ENCODE measurements at places on chromosomes 5 and 9.

GRCh38 chr5:159132429-159133040, 32.8 kb upstream of the EBF1 start:
- DNase-seq: no peak

DNA sequence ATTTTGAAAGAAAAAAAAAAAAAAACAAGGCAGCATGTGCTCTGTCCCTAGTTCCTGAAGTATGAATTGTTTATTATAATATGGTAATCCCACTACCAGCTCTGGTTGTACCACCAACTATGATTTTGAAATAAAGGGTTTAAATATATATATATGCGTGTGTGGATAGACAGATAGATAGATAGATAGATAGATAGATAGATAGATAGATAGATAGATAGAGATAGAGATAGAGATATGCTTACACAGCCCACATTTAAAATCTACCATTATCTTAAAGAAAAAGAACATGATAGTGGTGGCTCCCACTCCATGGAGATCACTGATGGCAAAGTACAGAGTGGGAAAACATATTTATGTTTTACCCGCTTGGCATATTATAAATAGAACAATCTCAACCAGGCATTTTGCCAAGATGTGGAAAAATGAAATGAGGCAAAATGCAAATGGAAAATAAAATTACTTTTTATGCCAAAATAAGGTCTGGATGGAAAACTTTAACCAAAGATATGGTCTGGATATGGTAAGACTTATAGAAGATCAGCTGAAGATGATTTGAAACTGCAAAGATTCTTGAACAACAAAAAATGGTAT, 170.0 kb downstream of the ARL15 start:
- DNase-seq: no peak

GRCh38 chr9:3385871-3386270, 139.9 kb downstream of the RFX3 start:
- peak; percentile 21 for DNase-seq

DNA sequence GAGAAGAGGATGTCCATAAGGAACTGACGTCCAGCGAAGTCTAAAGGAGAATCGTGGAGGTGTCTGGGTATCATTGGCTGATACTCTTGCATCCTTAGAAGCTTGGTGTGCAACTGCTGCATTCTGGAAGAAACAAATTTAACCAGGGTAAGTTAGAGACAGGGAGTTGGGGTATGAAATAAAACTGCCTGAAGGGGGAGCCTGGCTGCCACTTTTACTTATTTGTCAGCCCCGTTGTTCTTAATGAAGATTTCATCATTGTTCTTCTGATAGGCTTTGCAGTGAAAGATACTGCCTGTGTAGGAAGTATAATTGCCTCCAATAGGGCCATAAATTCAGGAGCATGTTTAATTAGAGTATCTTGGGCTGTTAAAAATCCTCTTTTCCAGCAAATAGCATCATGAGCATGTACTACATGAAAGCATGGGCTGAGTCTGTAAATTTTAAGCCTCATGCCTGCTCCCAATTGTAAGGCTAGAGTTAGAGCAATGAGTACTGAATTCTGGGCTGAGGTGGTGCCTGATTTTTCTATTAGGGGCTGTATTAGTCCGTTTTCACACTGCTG, 1264.5 kb upstream of the ACO1 start:
- peak; percentile 4 for DNase-seq

GRCh38 chr5:68373050-68373449, 157.5 kb downstream of the PIK3R1 start:
- no peak for DNase-seq

DNA sequence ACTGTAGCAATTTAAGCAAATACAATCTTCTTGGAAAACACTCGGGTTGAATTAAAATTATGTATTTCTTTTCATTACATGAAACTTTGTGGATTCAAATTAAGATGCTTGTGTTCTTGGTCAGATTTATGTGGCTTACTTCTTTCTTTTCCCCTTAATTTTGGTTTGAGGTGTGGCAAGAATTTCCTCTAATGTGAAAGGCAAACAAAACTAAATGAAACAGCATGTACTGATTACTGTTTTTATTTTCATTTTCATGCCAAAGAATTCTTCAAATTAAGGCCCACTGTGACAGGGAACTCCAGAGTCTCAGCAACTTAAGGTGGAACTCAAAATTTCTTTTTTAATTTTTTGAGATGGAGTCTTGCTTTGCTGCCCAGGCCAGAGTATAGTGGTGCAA, at the start of gene OMD:
TSS of gene OMD (minus strand) at position 132 of the 400 bp plus-strand sequence. CDS start 6,913 bp downstream, outside the sequence.
- DNase-seq: no peak

GRCh38 chr9:33297432-33297831, 7.1 kb downstream of the NFX1 start:
- no peak for DNase-seq

GRCh38 chr5:146890066-146890465, 11.5 kb upstream of the PPP2R2B start:
- DNase-seq: no peak

- no peak for DNase-seq
Measured at GRCh38 chr9:18821788-18822187, 211.2 kb downstream of the SAXO1 start.

DNA sequence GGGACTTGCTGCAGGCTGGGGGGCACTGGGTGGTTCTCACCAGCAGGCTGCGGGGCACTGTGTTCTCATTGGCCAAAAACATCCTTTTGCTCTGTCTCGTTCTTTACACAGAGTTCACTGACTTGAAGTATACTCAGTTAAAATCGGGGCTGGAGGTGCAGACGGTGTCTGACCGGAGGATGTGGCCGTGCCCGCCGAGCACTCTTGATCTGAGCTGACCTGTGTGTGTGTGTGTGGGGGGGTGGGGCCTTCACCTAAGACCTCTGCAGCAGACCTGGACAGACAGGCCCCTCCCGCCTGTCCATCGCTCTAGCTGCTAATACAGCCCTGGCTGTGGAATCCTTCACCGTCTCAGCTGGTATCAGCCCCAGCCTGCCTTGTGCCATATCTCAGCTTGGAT, 7.1 kb downstream of the TOR1B start:
- no peak for DNase-seq

DNA sequence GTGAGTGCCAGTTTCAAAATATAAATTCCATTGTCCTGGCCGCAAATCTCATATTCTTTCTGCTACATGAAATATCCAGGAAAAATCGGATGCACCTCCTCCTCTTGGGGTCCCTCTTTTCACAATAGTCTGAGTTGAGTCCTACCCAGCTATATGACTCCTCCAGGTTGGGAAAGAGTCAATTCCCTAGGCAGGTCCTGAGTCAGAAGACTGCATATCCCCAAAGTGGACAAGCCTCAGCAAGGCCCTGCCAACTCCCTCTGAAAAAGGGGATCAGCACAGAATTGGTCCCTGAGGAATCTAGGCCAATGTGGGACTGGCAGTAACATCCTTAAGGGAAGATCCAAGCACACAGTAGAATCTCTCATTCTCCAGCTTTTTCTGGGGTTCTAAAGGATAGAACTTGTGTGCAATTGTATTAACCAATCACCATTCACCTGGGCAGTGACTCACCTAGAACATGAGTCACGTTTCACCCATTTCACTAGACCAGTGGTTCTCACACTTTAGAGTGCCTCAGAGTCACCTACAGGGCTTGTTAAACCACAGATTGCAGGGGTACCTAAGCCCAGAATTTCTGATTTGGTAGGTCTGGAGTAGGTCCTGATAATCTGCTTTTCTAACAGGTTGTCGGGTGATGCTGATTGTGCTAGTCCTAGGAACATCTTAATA, 44.7 kb upstream of the TMEM215 start:
- DNase-seq: no peak

GRCh38 chr5:173973616-173973969, 15.4 kb upstream of the C5orf47 start:
- peak; percentile 9 for DNase-seq
